ENCODE measurements at places on chromosomes 7 and 10.

DNA sequence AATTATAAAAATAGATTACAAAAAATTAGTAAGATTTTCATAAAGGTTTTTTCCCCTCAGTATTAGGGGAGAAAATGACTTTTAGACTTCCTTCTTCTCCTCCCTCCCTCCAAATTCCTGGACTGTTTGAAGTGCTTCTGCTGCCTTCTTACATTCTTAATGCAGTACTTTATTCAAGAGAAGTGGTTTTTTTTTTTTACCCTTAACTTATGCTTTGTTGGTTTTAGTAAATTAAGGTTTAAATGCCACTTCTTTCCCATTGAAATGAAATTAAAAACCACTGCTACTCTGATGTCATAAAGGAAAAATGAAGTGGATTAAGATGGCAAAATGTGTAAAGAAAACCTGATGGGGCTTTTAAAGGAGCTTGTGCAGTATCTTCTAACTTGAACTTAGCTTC is 140.7 kb downstream of the VTI1A start:
- DNase-seq, result no peak

DNA sequence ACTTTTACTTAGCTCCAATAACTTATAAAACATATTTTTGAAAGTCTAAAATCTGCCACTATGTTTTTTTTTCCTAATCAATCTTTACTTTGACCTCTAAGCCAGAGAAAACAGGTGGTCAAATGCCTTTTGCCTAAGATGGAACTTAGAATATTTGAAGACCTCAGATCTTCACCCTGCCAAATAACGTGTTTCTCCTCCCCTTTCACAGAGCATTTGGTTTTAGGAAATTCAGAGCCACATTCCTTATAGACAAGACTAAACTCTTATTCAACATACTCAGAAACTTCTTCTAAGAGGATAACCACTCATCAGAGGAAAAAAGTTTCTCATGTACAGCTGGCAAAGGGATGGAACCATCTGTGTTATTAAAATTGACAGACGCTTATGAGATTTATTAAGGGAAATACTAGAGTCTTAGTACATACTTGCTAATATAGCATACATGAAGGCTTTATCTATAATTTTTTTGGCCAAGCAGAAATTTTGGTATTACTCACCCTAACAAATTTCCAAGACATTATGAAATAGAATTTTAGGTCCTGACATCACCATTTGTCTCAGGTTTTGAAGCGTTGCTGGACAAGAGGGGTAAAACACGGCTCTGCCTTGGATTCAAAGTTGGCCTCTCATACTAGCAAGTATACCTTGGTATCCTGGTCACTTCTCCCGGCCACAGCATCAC is 2.6 kb upstream of the EGFR start:
- DNase-seq, result no peak

GRCh38 chr10:79239275-79239779 is 107.9 kb upstream of the PPIF start:
- DNase-seq, result no peak

DNA sequence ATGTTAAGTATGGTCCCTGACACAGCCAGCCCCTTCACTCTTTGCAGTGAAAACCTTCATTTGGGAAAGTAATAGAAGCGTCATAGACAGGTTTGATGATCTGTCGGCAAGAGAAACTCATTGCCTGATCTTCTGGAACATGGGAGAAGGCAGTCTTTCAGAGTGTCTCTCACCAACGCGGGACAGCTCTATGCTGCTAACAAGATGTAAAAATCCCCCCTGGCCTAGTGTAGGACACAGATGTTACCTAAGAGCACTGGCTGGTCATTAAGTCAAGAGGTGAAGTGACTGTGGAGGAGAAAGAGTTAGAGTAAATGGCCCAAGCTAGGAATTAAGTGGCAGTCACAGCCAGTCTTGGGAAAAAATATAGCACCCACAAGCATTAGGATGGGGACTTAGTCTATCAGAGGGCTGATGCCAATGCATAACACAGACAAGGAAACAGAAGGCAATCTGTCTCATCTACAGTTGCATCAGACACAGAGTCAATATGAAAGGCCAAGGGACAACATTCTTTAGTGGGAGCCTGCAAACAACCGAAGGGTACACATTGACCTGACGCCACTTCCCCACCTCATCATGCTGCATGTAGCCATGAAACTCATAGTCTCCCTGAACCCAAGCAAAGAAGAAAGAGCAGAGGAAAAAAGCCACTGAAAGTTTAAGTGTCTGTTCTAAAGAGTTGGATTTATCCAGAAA is 69.5 kb downstream of the SORCS1 start:
- no peak for DNase-seq

DNA sequence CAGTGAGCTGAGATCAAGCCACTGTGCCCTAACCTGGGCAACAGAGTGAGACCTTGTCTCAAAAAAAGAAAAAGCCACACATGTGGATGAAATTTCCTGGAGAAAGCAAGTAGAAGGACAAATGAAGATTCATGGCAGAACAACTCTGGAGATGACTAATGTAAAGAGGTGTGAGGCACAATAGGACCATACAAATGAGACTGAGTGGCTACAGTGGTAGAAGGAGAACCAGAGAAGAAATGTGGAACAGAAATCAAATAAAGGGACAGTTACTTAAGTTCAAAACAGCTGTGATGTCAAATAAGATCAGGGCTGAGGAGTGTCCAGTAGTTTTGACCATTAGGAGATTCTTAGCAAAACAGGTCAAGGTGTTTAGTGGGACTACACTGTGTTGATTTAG is 130.9 kb upstream of the CDK6 start:
- no peak for DNase-seq

- no peak for DNase-seq
Observed at GRCh38 chr10:2326411-2326810, 589.1 kb upstream of the ADARB2 start.

- DNase-seq, result no peak
Observed at GRCh38 chr7:151062399-151063211, 3.2 kb downstream of the SLC4A2 start.

DNA sequence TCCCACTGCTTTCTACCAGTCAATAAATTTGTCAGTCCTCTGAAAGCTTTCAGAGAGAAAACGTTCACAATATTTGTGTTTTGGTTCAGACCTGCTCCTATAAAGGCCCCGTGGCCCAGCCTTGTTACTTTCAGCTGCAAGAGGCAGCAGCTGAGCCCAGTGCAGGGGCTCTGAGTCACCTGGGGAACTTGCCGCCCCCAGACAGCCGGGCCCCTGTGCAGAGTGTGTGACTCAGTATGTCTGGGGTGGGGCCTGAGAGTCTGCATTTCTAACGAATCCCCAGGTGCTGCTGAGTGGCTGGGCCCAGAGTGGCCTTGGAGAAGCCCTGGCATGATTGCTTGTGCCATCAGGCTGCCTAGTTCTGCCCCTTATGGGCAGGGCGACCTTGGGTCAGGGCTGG is 303.5 kb downstream of the PAXIP1 start:
- DNase-seq, result no peak
